Body of pancreas (tissue), 4 donors: ENCODE measurements at places on chromosomes 3 and 15.
A peak's percentile ranks its signal among the peaks of the same experiment; 100 is the strongest.

DNA sequence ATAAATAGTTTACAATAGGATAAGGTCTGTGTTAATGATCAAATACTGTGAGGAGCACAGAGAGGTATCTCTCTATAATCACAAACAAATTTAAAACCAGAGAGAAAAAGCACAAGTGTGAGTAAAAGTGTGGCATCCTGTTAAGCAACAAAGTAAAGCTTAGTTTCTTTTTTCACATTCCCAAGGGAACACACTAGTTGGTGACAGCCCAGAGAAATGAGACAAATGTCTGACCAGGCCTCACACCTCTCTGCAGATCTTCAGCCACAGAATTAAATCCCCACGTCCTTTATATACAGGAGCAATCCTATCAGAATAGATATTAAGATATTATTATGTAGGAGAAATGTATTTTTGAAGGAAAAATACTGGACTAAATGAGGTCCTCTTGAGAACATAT, 2.7 kb downstream of the FBN1 start:
- DNase-seq, result no peak

DNA sequence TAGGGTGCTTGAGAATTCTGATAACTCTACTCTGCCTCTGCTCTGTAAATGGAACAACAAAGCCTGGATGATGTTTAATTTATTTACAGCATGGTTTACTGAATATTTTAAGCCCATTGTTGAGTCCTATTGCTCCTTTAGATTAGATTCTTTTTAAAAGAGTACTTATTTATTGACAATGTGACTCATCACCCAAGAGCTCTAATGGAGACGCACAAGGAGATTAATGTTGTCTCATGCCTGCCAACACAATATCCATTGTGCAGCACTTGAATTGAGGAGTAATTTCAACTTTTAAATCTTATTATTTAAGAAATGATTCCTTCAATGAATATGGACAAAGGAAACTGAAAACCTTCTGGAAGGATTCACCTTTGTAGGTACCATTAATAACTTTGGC, 691.4 kb downstream of the ZBBX start:
- DNase-seq, result no peak

GRCh38 chr15:91782221-91782620, 71.3 kb upstream of the SLCO3A1 start:
- no peak for DNase-seq

DNA sequence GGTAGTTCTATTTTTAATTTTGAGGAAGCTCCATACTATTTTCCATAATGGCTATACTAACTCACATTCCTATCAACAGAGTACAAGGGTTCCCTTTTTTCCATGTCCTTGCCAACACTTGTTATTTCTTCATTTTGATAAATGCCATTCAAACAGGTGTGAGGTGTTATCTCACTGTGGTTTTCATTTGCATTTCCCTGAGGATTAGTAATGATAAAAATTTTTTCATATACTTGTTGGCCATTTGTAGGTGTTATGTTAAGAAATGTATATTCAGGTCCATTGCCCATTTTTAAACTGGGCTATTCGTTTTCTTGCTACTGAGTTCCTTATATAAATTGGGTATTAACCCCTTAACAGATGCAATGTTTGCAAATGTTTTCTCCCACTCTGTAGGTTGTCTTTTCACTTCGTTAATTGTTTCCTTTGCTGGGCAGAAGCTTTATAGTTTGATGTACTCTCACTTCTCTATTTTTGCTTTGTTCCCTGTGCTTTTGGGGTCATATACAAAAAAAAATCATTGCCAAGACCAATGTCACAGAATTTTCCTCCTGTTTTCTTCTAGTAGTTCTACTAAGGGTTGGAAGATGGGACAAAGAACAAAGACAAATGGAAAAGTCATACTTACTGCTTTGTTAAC, 11.0 kb upstream of the VPS39 start:
- DNase-seq, result no peak

- DNase-seq, result no peak
These were observed 499.0 kb downstream of the PYDC2 start for GRCh38 chr3:191959876-191960413.

GRCh38 chr15:92914768-92915221, 14.7 kb downstream of the CHD2 start:
- no peak for DNase-seq

DNA sequence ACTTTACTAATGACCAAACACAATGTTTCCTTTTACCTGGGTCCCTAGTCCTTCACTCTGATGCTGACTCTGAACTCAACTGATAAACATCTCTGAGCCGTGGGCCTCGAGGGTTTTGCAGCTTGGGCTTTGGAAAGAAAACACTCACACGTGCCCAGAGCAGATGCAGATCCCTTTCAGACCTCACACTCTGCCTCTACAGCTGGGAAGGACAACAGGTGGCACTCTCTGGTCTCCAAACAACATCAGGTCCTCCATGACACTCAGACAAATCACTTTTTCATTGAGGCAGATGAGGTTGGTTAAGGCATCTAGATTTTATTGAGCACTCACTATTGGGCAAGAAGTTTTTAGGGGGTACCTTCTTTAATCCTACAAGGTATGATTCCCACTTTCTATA, 64.7 kb upstream of the NTRK3 start:
- DNase-seq, result no peak

GRCh38 chr3:49263159-49263889, 13.7 kb downstream of the C3orf62 start:
- peak; percentile 35 for DNase-seq

GRCh38 chr3:38608961-38609360, 40.5 kb downstream of the SCN5A start:
- peak; percentile 3 for DNase-seq

DNA sequence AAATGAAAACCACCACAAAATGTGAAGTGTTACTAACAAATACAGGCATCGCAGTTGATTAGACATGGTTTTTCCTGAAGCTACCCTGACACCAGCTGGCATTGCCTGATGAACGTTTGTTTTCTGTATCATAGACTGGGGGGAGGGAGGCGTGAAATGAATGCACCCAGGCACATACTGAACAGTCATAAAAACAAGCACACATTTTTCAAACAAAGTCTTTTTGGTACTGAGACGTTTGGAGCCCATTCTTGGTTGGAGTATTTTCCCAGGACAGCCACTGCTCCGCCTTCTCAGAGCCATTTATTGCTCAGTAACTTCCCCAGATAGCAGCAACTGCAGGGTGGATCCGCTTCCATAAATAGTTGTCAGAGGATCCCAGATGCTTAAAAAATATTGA, 52.4 kb downstream of the KLF13 start:
- no peak for DNase-seq

DNA sequence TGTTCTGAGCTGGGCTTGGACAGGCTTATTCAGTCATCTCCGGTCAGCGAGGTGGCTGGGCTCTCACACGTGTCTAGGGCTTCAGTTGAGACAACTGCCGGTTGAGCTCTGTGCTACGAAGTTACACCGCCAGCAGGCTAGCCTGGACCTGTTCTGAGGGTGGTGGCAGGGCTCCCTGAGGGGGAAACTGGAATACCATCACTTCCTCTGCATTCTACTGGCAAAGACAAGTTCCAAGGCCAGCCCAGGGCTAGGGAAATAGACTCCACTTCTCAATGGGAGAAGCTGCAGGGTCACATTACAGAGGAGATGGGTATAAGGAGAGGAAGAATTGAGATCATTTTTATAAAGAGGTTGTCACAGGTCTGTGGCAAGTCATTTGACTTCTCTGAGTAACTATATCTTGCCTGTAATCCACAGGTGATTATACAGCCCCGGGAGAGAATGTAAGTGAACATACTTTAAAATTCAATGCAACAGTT, 106.8 kb upstream of the IL12A start:
- DNase-seq, result no peak

DNA sequence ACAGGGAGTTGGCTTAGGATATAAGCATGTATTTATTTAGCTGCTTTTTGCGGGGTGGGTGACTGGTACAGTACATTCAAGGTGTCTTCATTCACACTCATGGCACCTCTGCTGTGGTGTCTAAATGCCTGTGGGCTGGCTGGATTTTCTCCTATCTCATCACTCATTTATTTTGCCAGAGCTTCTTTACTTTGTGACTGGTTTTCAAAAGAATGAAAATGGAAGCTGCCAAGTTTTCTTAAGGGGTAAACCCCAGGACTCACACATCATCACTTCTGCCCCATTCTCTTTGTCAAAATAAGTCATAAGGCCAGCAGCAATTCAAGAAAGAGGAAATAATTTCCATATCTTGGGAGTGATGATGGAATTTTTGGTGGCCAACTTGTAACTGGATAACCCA, 493.4 kb upstream of the ALCAM start:
- no peak for DNase-seq

DNA sequence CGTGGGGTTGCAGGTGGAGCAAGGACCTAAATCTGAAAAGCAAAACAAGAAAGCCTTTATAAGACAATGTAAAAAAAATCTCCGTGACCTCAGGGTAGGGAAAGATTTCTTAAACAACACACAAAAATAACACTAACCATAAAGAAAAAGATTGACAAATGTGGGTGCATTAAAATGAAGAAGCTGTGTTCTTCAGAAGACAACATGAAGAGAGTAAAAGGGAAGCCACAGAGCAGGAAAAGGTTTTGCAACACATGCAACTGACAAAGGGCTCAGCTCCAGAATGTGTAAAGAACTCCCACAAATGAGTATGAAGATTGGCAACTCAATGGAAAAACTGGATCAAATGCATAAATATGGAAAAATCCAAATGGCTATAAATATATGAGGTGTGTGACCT, 74.2 kb downstream of the MAGEF1 start:
- DNase-seq, result no peak

- no peak for DNase-seq
These were observed 464.9 kb downstream of the MFSD1 start for GRCh38 chr3:159266779-159267178.

- no peak for DNase-seq
These were observed 44.2 kb upstream of the PLXNA1 start for GRCh38 chr3:126938520-126939337.

- no peak for DNase-seq
These were observed 108.8 kb upstream of the HACD2 start for GRCh38 chr3:123693584-123694190.

DNA sequence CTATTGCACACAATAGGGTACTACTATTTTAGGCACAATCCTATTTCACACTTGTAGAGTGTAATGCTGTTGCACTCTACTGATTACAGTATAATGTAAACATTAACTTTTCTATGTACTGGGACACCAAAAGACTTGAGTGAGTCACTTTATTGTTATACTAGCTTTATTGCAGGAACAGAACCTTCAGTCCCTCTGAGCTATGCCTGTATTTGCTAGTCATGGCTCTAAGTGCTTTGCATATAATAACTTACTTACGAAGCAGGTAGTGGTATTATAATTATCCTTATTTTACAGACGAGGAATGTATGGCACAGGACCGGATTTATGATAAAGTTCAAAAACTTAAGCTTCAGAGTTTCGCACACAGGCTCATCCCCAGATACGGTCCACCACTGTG, 106.6 kb upstream of the SLC6A6 start:
- DNase-seq, result no peak

DNA sequence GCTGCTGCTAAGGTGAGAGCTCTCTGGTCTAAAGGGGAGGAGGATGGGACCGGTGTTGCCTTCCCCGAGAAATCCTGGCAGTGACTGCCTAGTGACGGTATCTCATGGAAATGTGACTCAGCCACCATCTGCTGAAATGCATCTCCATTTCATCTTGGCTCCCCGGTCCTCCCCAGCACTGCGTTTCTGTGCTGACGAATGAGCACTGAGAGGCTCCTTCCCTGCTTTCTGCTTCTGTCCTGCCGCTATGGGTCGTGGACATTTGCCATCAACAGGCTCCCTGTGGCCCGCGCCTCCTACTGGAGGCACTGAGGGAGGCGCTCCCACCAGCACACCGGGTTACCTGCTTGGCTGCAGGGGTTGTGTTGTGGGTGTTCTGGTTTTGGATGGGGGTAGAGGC, 13.5 kb upstream of the SEC13 start:
- DNase-seq, result peak; percentile 7

DNA sequence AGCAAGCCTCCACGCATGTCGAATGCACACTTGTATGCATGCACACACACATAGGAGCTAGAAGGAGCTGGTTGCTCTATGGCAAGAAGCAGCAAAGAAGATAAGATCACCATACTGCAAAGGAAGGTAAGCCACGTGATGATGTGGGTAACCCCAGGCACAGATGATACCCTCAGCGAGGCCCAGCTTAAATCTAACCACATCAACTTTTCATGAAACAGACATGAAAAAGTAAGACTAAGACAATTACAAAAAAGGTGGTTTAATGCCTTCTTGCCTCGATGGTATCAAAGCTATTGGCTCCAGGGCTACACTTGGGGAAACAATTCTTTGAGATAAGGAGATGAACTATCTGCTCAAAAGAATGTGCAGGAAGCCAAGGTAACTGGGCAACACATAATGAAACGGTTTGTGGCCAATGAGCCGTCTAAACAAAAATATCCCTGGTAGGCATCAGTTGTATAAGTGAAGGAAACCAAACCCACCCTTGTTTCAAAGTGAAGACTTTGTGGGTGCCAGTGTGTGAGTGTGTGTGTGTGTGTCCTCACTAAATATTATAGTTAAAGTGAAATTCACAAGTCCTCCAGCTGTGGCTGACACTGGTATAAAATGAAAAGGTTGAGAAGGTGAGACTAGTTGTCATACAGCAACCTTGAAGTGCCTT, 365.7 kb upstream of the ICE2 start:
- DNase-seq, result no peak

GRCh38 chr3:152760591-152760990, 74.3 kb upstream of the P2RY1 start:
- DNase-seq, result no peak
